NCI-H1417 treated with DMSO at 0.1 percent for 48 hours (cell line): ENCODE measurements at places on chromosomes 3 and 15.

DNA sequence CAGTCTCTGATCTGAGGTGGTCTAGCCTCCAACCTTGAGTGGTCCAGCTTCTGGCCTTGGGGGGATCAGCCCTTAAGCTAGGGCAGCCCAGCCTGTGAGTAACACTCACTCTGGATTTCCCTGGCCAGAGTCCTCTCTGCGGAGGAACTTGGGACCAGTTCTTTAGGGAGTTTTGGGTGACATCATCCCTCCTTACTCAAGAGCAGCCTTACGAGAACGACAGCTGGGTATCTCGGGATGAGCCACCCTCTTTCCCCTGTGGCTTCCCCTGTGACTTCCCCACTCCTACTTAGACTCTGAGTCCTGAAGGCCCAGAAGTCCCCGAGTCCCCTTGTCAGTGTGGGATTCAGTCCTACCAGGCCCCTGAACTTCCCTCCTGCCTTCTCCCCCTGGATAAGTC lies 10.2 kb upstream of the PLXND1 start:
- DNase-seq: no peak

- DNase-seq: no peak
Observed at GRCh38 chr3:69115731-69116130, 6.7 kb downstream of the LMOD3 start.

DNA sequence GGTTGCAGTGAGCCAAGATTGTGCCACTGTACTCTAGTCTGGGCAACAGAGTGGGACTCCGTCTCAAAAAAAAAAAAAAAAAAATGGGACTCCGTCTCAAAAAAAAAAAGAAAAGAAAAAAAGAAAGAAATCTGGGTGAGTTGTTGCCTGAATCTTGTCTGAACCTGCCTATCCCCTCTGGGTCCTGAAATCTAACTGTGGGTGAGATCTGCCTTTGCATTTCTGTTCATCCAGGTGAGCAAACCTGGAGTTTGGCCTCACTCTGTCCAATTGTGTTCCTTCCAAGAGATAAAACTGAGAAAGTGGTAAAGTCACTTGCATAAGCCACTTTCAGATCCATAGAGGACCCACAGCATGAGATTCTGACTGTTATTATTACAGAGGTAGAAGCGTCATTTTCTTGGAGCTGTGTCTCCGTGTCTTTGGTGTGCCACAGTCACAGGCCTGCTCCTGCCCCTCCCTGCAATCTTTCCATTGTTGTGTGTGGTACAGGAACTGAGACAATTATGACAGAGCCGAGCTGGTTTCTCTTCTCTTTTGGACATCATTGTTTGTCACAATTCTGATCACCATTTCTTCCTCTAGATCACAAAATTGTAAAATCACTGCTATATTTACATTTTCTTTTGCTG lies 235.9 kb downstream of the LPP start:
- DNase-seq: no peak

GRCh38 chr3:13850161-13850945 lies 29.5 kb downstream of the WNT7A start:
- no peak for DNase-seq

DNA sequence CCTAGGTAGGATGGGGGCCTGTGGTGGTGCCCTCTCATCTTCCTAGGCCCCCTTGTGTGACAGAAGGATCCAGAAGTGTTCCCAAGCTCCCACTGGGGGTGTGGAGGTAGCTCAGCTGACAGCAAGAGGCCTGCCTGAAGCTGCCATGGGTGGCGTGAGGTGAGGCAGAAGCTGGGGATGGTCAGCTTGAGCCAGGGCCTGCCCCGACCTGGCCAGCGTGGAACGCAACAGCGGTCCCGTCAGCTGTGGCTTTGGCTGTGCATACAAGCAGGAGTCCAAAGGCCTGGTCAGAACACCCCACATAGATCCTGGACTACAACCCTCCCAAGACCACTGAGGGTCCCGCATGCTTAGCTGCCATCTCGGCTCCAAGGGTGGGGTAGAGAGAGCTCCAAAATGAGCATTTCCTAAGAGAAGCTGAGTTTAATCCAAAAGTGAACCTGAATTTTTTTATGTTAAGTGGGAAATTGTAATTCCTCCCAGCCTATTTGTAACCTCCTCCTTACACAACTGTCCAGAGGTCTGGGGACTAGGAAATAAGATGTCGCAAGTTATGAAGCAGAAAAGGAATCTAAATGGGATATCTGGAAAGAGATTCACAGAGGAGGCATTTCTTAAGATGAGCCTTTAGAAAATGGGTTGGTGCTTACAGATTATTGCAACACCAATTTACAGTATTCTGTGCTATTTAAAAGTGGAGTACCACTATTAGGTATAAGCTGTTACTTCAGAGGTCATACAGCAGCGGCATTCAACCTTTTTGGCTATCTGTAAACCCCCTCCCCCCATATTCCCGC lies 9.9 kb upstream of the PLA2G4D start:
- no peak for DNase-seq

DNA sequence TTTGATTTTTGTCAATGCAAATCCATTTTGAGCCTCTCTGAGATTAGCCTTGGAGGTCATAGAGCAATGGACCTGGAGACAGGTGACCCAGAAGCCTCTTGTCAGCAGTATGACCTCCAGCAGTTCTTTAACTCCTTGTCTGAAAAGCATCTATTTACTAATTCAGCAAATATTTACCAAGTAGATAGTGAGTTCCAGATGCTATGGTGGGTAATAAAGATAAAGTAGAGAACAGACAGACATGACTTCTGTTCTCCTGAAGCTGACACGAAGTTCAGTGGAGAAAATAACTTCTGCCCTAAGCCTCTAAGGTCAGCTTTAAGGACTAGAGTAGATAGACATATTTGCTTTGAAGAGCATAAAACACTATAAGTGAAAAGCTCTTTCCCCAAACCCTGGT lies 26.6 kb downstream of the SEMA6D start:
- no peak for DNase-seq

DNA sequence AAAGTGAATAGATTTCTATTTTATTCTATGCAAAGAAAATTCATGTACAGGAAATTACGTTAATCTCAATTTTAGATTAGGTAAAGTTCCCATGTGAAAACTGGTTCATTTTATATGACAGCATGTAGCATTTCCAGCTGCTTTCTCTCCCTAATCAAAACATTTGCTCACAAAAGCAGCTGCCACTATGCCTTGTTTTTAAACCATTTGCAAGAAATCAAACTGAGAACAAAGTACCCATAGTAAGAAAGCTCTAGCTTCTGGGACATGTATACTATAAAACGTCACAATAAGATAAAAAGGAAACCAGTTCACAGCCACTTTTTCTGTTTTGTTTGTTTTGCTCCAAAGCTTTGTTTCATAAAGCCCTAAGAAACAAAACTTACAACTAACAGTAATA lies 5.0 kb upstream of the CRYBG3 start:
- DNase-seq: no peak

- DNase-seq: no peak
Observed at GRCh38 chr15:42048080-42048820, 27.4 kb upstream of the PLA2G4E start.

GRCh38 chr15:98164986-98165385 lies 204.5 kb downstream of the ARRDC4 start:
- no peak for DNase-seq

DNA sequence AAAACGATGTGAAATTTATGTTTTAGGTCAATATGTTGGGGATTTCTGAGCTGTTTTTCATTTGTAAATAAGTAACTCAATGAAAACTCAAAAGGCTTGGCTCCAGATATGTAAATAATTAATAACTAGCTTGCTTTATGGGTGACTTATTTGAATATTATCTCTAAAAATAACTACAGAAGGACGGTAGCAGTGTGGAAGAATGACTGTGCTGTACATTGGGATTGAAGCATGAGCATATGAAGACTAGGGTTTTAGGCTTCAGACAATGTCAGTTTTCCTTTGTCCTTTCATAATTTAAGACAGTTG lies 343.9 kb downstream of the GRM7 start:
- no peak for DNase-seq

- no peak for DNase-seq
Observed at GRCh38 chr3:125402639-125403038, 27.5 kb upstream of the ZNF148 start.

DNA sequence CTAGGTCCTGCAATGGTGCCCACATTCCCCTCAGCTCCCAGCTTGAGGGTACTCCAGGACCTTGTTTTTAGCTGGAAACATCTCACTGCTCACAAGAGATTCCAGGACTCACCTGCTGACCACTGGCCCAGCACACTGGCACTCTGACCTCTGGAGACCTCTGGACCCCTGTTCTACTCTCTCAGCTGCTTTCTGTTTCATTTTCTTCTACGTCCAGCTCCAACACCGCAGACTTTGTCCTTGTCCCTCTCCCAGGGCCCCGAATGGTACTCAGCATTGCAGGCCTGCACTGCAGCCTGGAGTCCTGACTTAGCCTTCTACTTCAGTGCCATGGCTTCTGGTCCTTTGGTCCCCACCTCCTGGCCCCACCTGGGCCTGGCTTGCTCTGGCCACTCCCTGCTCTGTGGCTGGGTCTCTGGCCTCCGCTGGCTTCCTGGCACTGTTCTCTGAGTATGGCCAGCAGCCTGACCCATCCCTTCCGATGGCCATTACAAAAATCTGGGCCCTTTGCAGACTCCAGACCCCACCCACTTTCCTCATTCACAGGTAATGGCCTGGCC lies 27.9 kb downstream of the KY start:
- DNase-seq: no peak

DNA sequence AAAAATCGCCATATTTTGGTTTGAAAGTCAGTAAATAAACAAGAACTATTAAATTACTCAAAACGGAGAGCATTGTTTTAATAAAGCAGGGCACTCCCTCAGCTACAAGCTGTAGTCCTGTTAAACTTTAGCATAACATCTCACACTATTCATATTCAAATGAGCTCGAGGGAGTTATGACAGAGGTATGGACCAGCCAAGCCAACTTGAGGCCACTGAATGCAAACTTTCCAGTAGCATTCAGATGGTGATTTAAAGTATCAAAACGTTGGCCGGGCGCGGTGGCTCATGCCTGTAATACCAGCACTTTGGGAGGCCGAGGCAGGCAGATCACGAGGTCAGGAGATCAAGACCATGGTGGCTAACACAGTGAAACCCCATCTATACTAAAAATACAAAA lies 132.9 kb downstream of the GABRB3 start:
- DNase-seq: no peak

- no peak for DNase-seq
Observed at GRCh38 chr15:49247556-49248110, 77.6 kb downstream of the GALK2 start.

GRCh38 chr3:56254835-56255234 lies 213.4 kb downstream of the ERC2 start:
- no peak for DNase-seq

DNA sequence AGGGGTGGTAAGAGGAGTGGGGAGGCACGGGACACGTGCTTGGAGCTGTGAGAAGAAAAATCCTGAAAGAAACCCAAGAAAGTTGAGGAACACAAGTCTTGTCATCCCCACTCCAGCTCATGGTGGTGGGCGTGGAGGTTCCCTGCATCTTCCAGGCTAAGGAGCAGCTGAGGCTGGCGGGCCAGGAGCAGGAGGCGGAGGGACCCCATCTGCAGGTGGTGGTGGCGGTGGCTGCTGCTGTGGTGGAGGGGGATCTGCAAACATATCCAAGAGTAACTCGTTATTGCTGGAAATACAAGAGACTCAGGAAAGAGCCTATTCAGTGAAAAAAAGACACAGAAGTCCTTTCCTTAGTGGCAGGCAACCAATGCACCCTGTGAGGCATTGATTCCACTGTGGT lies 9.4 kb upstream of the CSPG5 start:
- no peak for DNase-seq

GRCh38 chr3:38834110-38834509 lies 18.1 kb upstream of the SCN10A start:
- DNase-seq: no peak

DNA sequence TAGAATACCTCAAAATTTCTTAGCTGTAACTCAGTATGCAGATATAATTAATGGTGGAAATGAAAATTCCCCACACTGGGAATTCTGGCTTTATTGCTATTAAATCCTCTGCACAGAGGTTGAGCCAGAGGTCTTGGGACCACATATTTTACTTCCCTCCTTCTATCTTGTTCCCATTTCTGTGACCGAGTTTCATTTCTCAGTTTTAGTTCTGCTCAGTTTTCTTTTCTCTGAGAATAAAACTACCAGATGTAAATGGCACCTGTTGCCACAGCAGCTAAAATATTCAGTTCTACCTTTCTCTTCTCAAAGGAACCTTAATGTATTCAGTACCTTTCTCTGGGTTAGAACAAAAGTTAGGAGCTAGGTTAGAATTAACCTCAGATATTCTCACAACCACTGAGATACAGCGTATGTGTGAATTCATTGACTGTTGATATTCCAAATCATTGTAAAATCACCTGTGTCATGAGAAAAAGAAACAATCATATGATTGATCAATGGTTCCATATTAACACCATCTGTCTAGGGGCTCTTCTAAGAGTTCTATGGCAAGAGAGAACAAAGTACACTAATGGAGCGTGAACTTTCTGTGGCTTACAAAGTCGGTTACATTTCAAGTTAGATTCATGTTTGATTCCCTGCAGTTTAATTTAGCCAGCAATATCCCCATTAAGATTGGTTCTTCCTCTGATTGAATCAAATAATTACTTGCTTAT lies 374.1 kb downstream of the EFHB start:
- no peak for DNase-seq

DNA sequence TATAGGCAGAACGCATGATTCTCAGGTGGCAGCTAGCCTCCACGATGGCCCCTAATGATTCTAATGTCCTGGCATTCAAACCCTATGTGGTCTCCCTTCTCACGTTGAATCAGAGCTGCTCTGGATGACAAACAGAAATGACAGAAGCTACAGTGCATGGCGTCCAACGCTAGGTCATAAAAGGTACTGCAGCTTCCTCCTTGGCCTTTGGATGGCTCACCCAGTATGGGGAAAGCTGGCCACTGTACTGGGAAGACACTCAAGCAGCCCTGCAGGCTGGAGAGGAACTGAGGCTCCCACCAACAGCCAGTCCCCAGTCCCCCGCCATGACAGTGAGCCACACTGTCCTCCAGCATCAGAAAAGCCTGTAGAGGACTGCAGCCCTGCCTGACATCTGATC lies 286.3 kb downstream of the FAM43A start:
- DNase-seq: no peak

DNA sequence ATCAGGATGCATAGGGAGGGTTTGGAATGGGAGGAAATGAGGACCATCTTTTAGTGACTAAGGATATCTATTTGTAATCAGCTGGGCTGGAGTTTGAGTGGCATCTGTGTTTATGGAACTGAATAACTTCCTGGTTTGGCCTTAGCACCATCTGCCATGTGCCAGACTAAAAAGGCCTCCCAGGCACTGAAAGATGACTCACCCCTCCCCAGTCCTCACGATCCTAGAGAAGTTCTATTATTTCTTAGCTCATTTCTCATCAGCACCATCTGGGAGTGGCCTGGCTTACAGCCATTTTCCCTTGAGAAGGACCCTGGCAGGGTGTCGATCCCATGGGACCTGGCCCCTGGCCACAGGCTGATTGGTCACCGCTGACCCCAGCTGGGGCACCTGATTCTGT lies 23.9 kb upstream of the CTXND1 start:
- DNase-seq: no peak
